ENCODE measurements at places on chromosomes 11 and 22.

DNA sequence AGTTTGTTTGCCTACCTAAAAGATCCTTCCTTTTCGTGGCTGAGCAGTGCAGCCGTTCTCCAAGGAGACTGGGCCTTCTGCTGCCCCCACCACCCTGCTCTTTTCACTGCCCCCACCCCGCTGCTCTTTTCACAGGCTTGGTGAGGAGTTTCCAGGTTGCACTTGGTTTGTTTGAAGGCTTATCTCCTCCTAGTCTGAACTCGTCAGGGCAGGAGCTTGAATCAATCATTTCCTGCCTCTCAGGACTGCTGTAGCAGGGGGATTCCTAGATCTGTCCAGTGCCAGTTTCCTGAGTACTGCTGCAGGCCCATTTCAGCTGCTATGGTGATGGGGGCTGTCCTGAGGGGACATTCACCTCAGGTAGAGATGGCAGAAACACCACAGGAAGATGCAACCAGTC is 10.0 kb downstream of the MED15 start:
- DNase-seq, result no peak

- no peak for DNase-seq
These were observed 25.2 kb upstream of the LRRC32 start for GRCh38 chr11:76695771-76696170.

DNA sequence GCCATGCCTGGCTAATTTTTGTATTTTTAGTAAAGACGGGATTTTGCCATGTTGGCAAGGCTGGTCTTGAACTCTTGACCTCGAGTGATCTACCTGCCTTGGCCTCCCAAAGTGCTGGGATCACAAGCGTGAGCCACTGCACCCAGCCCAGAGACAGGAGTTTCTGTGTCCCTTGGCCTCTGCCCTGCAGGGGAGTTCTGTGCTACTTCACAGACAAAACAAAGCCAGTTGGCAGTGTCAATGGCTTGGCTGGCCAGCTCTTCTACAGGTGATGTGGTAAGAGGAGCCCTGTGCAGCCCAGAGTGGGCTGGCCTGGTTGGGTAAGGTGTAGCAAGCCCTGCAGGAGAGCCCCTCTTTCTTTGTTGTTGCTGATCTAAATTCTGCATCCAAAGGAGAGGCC is 60.5 kb upstream of the SHISAL1 start:
- no peak for DNase-seq

- peak; percentile 55 for DNase-seq
These were observed 55.1 kb upstream of the SYT9 start for GRCh38 chr11:7196396-7197146.

DNA sequence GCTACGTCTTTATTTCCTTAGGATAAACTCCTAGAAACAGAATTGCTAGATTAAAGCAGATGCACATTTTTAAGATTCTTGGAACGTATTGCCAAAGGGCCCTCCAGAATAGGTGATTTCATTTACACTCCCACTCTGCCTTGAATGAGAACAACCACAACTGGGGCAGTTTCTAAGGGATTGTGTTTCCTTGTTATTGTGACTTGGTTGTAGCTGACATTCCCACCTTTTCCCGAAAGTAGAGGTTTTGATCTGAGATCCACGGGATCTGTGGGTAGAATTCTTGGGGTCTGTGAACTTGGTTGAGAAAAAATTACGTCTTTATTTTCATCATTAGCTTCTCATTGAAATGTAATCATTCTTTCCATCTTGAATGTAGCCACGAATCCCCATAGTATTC is 21.5 kb downstream of the LRRC32 start:
- DNase-seq, result no peak

GRCh38 chr11:100738701-100739270 is 51.7 kb downstream of the ARHGAP42 start:
- no peak for DNase-seq
